Stimulated activated CD4-positive, alpha-beta T cell treated with anti-CD3 and anti-CD28 coated beads, TNF-alpha, amount 100 ng/mL, for 48 hours (primary cell): ENCODE measurements at places on chromosomes 16 and 17.

- DNase-seq, result no peak
Measured at GRCh38 chr17:82031885-82032627, 578 bp downstream of the RAC3 start.

- DNase-seq, result no peak
Measured at GRCh38 chr17:74773414-74773813, 2.7 kb downstream of the NAT9 start.

DNA sequence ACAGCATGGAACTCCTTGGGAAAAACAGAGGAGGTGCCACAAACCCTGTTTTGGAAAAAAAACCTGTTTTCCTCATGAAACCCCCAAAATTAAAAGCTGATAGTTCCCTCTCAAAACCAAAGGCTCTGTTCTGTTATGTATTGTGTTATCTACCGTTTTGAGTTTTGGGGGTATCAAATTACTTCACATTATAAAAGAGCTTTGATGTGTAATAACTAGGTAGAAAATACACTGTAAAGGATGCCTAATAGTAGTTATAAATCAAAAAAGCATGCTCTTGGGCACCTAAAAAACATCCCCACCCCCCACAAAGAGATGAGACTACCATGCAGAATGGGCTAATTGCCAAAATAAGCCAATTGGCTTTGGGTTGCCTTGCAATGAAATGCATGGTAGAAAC is 30.8 kb downstream of the C16orf54 start:
- DNase-seq, result no peak

GRCh38 chr17:16329519-16330271 is 23.6 kb downstream of the CENPV start:
- DNase-seq, result no peak

DNA sequence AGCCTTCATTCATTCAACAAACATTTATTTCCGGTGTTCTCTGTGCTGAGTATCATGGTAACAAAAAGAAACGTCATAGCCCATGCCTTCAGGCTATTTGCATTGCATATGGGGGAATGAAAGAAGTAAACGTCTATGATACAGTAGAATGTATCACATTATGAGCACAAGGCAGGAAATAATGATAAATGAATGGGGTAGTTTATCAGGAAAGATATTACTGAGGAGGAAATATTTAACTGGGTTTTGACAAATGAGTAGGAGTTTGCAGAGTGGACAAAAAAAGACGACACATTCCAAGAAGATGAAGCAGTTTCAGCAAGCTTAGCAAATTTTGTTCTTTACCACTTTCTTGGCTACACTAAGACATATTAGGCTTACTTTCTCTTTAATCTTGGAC is 1.3 kb upstream of the KRTAP4-7 start:
- DNase-seq, result no peak

DNA sequence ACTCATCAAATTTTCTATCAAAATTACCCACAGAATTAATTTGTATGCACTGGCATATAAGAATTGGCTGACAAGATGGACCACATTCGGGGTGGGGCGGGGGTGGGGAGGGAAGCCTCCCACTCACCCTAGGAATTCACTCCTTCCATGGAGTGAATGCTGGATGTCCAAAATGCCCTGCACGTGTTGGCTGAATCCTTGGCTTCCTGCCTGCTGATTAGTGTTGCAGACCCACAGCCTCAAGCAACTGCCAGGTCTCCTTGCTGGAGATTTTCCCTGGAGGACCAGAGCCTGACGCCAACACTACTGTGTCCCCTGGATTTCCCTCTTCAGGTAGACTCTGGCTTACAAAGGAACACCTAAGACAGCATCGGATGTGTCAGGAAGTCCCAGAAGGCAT is 575.7 kb upstream of the CDH11 start:
- DNase-seq, result no peak

GRCh38 chr17:79625706-79626105 is 14.9 kb upstream of the RBFOX3 start:
- no peak for DNase-seq
